Activated gamma-delta T cell (primary cell): ENCODE measurements at places on chromosomes 1 and 21.

- no peak for DNase-seq
Observed at GRCh38 chr1:8661185-8662110, 156.0 kb downstream of the RERE start.

- no peak for DNase-seq
Observed at GRCh38 chr21:42939582-42940413, 14.4 kb upstream of the ERVH48-1 start.

GRCh38 chr1:163467289-163467688, 145.5 kb downstream of the NUF2 start:
- no peak for DNase-seq

- DNase-seq: no peak
Observed at GRCh38 chr1:2985694-2986548, 35.3 kb upstream of the ACTRT2 start.

- DNase-seq: no peak
Observed at GRCh38 chr1:176880955-176881595, 283.4 kb downstream of the ASTN1 start.

DNA sequence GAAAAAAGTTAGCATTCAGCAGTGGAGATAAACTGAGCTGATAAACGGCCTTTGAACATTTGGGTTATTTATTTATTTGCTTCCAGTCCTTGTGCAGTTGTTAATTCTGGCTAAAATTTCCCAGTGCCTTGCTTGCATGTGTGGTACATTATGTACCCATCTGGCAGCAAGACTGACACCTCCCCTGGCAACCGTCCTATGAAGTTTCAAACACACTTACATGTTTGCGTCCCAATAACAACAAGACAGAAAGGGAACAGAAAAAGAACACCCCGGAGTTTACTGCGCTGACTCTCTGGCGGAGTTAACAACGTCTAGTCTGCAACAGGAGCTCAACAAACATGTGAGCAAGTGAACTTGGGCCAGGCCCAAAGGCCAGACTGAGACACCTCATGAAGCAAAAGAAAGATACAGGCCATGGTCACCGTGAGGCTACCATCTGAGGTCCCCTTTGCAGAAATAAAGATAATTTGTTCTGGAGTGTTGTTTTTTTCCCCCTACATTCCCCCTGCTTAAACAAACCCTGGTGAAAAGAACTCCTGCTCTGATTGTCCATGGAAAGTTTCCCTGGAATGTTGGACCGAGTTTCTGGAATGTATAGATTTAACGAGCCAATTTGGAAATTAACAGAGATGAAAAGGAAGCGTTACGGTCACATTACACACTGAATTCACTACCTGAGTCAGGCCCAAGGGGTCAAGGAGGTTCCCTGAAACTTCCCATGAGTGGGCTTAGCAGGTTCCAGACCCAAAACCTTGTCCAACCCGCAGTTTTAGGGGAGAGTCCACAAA, 33.4 kb downstream of the TRABD2B start:
- no peak for DNase-seq

GRCh38 chr1:229231754-229232119, 39.2 kb upstream of the RAB4A start:
- no peak for DNase-seq

DNA sequence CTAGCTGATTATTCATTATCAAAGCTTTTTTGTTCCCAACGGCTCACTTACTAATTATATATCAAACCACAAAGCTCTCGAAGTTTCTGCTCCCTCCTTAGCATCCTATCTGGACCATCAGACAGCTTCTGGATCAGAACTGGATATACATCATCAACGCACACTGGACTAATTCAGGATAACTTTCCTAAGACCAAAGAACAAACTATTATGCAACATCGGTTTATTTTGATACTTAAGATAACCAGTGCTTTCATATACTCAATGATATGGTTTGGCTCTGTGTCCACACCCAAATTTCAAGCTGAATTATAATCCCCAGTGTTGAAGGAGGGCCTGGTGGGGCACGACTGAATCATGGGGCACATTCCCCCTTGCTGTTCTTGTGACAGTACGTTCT, 110.8 kb downstream of the SMYD3 start:
- DNase-seq: no peak

- no peak for DNase-seq
Observed at GRCh38 chr1:198519639-198520501, 20.6 kb downstream of the ATP6V1G3 start.

DNA sequence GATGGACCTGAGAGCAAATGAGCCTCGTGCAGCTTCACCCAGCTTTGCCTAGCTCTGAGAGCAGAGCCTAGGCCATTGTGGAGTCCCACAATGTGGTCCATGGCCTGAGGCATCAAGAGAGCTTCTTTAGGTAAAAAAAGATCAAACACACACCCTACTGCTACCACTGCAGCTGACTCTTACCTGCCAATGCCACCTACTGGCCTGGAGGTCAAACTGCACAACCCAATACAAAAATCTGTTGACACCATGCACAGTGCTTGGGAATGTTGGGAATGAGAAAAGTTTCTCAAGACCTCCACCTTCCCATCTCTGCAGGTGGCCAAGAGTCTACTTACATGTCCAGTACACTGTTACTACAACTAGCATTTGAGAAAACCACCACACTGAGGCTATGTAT, 60.6 kb downstream of the UCHL5 start:
- DNase-seq: no peak

GRCh38 chr1:147579532-147579931, 38.2 kb downstream of the BCL9 start:
- DNase-seq: no peak

- DNase-seq: no peak
Observed at GRCh38 chr1:7479571-7479970, 291.5 kb upstream of the VAMP3 start.

GRCh38 chr1:185483664-185484450, 166.8 kb upstream of the IVNS1ABP start:
- no peak for DNase-seq

GRCh38 chr1:231188072-231188471, 26.2 kb downstream of the TRIM67 start:
- no peak for DNase-seq

DNA sequence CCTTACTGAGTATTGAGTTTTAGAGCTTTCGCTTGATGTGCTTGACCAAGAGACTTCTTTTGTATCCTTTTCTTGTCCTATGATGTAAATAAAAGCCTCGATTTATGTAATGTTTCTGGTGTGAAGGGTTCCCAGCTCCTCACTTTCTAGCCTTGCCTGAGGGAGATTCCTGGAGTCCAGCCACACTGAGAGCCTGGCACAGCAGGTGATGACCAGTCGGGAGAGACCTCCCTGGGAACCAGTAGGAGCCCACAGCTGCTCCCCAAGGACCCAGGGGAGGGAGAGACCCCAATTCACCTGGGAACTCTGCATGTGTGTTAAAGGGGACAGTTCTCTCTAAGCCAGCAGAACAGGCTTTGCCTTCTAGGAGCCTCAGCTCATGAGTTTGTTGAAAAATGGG, 8.9 kb downstream of the C1orf115 start:
- no peak for DNase-seq

- no peak for DNase-seq
Observed at GRCh38 chr1:154353460-154353904, 28.2 kb downstream of the ATP8B2 start.

DNA sequence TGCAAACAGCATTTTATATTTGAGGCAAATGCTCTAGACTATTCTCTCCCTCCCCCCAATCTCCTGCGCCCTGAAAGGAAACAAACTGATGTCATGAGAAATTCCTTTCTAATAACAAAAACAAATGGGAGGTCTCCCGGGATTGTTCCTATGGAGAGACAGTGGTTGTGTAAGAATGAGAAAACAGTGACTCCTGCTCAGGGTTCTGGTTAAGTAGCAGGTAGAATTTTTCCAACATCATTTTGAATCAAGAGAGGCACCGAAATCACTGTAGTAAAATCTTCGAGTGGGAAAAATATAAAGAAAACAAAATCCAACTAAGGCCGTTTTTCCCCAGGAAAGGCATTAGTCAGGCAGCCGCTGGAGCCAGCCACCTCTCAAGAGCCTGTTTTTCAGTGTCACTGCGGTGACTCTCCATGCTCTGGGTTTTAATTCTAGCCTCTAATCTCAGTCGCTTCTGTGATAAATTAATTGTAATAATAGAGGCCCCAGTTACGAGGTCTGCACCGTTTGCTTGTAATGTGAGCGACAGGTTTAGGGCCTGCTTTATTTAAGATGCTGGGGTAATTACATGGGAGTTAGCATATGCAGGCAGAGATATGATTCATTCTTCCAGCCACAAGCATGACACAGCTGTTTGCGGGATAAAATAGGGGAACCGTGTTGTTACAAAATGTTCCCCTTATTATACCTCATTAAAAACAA, 80.3 kb downstream of the RNF220 start:
- no peak for DNase-seq

- no peak for DNase-seq
Observed at GRCh38 chr21:33543505-33544129, 779 bp downstream of the SON start.

- no peak for DNase-seq
Observed at GRCh38 chr21:46295996-46296752, 10.0 kb downstream of the YBEY start.

DNA sequence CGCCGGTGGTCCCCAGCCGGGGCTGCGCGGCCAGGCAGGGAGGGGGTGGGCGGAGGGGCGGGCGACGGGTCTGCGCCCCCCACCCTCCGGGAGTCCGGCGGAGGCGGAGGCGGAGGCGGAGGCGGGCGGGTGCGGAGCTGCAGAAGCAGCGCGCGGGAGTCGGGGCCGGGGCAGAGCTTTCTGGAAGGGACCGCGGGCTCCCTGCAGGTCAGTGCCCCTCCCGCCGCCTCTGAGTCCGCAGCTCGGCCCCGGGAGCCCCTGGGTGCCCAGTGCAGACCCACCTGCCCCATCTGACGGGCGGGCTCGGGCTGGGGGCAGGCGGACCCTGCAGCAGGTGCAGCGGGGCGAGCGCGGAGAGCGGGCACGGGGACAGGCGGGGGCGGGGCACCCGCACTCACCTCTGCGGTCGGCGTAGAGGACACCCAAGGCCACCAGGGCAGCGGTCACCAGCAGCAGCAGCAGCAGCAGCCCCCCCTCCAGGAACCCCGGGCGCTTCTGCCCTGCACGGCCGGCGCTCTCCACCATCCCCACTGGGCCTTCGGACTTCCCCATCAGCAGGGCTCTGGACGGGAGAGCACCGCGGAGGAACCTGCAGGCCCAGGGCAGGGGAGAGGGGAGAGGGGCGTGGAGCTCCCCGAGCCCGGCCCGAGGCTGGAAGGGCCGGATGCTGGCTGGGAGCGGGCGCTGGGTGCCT, 3.7 kb downstream of the MMEL1 start:
- no peak for DNase-seq

GRCh38 chr1:27161594-27161993, 6.7 kb upstream of the SLC9A1 start:
- DNase-seq: no peak

DNA sequence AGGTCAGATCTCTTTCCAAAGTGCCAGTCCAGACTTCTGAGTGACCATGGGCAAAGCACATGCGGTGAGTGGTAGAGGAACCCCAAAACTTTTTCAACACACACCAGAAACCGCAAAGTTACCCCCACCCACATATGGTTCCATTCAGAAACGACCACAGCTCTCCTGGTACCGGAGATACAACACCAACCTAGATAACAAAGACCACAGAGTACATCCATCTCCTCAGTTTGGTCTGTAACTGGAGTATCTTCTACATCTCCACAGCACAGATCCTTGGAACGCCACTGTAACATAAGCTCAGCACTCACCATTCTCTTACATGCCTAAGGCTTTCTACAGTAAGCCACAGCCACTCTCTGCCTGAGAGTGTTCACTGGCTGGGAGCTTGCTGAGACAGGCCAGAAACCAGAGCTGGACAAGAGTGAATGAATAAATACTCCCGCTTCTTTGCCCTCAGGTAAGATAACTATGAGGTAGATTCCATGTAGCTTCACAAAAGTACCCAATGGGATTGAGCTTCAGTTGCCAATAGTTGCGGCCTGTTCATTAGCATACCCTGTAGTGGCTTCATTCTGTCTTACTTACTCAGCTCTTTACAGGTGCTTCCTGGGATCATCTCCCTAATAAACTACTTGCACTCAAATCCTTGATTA, 81.8 kb downstream of the SMYD3 start:
- no peak for DNase-seq

DNA sequence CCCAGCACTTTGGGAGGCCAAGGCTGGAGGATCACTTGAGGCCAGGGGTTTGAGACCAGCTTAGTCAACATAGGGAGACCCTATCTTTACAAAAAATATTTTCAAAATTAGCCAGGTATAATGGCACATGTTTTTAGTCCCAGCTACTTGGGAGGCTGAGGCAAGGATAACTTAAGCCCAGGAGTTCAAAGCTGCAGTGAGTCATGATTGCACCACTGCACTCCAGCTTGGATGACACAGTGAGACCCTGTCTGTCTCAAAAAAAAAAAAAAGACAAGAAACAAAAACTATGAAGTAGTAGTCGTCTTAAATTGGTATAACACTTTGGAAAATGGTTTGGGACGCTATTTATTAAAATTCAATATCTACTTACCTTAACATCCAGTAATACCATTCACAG, 7.7 kb downstream of the AIM2 start:
- DNase-seq: no peak

- DNase-seq: no peak
Observed at GRCh38 chr1:246072456-246072955, 434.6 kb downstream of the SMYD3 start.

DNA sequence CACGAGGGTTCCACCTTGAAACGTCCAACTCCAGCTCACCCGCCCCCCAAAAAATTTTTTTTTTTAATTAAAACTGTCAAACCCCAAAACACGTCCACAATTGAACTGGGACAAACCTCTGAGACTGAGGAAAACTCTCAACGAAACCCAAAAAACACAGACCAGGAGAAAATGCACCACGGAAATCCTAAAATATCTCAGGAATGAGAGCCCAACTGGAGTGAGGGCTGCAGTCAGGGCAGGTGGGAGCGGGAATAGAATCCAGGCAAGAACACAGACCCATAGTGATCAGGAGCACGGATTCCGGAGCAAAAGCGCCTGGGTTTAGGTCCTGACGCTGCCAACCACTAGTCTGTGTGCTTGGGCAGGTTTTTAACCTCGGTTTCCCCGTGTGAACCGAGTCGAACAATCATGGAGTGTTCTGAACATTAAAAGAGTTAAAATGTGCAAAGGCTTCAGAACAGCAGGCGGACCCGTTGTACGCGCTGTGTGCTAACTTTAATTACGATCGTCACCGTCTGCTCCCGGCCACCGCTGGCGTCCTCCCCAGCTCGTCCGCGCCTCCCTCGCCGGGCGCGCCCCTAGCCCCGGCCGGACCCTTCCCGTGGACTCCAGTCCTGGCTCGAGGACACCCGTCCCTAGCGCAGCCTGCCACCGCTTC, 624 bp downstream of the ARHGAP29 start:
- no peak for DNase-seq

- DNase-seq: no peak
Observed at GRCh38 chr1:229710746-229711145, 84.7 kb downstream of the URB2 start.

GRCh38 chr1:248918131-248918530, 12.1 kb downstream of the PGBD2 start:
- DNase-seq: no peak
